ENCODE measurements at places on chromosomes 3 and 15. TPM values are rescaled to one million over a fixed set of nuclear protein-coding genes. Genes with fewer than 3 reads are reported as not detected.

GOLGA6B gene
- 0.10 TPM for total RNA-seq

B4GALT4 gene
- 15.9 TPM for total RNA-seq

ATP8B4 gene
- 0.25 TPM for total RNA-seq

ITGA11 gene
- not detected for total RNA-seq

CAMP gene
- not detected for total RNA-seq

CCR8 gene
- total RNA-seq = not detected

SSUH2 gene
- 0.76 TPM for total RNA-seq

CCDC80 gene
- 1.7 TPM for total RNA-seq

PIERCE2 gene
- total RNA-seq = 2.0 TPM

- no peaks in the 10 kb centered on the region for H3K4me1 ChIP-seq
- H3K27ac ChIP-seq = no peak overlapping the region
- no peak for DNase-seq
- peaks cover 5% of the 10 kb centered on the region for H3K36me3 ChIP-seq
Observed at GRCh38 chr15:41730543-41730942, 43.7 kb upstream of the MAPKBP1 start.

DNA sequence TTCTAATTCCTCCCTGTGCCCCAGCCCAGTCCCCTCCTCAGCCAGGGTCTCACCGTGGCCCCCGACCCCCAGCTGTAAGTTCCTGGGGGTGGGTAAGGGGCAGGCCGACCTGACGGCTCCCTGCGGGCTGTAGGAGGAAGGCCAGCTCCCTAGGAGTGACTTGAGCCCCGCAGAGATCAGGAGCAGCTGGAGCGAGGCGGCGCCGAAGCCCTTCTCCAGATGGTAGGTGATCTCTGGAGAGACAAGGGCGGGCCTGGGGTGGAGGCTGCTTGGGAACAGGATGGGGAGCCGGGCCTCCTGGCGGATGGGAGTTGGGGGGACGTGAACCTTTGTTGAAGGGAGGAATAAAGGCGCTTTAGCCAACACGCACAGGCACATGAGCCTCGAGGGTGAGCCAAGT, 4.2 kb downstream of the SLC28A1 start:
- no peaks in the 10 kb centered on the region for H3K4me1 ChIP-seq
- no peaks in the 10 kb centered on the region for H3K27me3 ChIP-seq
- H3K27ac ChIP-seq = no peak overlapping the region
- no peak overlapping the region for H3K4me3 ChIP-seq
- no peaks in the 10 kb centered on the region for H3K36me3 ChIP-seq

DNA sequence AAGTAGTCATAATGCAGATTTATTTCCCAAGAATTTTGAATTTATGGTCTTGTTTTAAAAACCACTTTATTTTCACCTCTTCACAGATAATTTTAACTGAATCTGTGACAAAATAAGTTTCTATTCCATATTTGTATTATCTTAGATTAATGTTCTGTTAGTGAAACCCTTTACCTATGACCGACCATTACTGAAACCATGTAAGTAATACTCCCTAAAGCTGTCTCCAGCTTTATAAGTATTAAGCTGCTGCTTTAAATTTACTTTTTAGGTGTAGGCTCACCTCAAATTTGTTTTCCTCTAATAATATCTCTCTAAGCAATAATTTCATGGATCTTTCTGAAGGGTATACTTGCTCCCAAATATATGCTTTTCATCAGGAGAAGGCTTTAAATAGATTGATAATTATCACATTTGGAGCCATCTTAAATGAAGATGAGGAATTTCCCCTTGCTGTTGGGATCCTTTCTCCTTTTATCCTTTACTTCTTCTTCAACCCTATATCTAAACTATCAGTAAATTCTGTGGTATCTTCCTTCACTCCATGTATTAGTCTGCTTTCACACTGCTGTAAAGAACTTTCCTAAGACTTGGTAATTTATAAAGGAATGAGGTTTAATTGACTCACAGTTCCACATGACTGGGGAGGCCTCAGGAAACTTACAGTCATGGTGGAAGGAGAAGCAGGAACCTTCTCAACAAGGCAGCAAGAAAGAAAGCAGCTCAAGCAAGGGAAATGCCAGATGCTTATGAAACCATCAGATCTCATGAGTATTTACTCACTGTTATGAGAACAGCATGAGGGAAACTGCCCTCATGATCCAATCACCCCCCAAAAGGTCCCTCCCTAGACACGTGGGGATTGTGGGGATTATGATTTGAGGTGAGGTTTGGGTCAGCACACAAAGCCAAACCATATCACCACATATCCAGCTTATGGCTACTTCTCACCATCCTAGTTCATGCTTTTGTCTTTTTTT, 92.3 kb upstream of the P2RY1 start:
- H3K4me3 ChIP-seq = no peak overlapping the region
- no peaks in the 10 kb centered on the region for H3K4me1 ChIP-seq
- no peaks in the 10 kb centered on the region for H3K27me3 ChIP-seq
- no peaks in the 10 kb centered on the region for H3K36me3 ChIP-seq
- no peak for DNase-seq
- no peak overlapping the region for H3K27ac ChIP-seq

DNA sequence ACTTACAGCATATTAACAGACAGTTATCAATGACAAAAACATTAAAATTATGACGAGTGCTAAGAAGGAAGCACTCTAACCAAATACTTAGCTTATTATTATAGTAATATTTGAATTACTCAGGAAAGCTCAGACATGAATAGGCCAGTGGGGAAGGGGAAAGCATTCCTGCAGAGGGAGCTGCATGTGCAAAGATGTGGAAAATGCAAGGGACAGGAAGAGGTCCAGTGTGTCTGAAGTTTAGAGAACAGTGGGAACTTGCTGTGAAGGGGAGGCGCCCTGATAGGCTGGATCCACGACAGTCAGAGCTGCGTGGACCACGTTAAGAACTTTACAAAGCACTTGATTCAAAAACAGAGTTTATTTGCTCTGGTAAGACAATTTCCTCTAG, 1.2 kb upstream of the SPICE1 start:
- no peak for DNase-seq
- H3K4me1 ChIP-seq = peaks cover 5% of the 10 kb centered on the region
- H3K36me3 ChIP-seq = no peaks in the 10 kb centered on the region
- peak overlapping the region; percentile 87 for H3K4me3 ChIP-seq
- H3K27me3 ChIP-seq = no peaks in the 10 kb centered on the region

GRCh38 chr3:171135549-171135948, 109.0 kb upstream of the SLC2A2 start:
- DNase-seq = no peak
- H3K27ac ChIP-seq = no peak overlapping the region
- H3K36me3 ChIP-seq = no peaks in the 10 kb centered on the region
- H3K4me1 ChIP-seq = no peaks in the 10 kb centered on the region
- no peaks in the 10 kb centered on the region for H3K27me3 ChIP-seq

DNA sequence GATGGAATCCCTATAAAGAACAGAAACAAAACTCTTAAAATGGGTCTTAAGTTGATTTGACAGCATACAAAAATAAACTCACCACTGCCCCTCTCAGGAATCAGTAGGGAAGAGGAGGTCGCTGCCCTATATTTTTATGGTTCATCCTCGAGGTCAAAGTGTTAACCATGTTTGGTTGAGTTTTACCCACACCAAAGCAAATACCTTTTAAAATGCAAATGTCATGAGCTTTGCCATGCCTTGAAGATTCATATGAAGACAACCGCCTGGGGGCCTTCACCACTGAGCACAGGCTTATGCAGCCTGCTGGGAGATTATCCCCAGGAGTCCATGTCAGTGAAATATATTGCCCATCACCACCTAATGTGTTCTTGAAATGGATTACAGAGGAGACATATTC, 66.1 kb downstream of the GLB1 start:
- H3K27me3 ChIP-seq = no peaks in the 10 kb centered on the region
- H3K4me3 ChIP-seq = no peak overlapping the region
- peaks cover 23% of the 10 kb centered on the region for H3K4me1 ChIP-seq
- no peak overlapping the region for H3K27ac ChIP-seq
- no peak for DNase-seq

DNA sequence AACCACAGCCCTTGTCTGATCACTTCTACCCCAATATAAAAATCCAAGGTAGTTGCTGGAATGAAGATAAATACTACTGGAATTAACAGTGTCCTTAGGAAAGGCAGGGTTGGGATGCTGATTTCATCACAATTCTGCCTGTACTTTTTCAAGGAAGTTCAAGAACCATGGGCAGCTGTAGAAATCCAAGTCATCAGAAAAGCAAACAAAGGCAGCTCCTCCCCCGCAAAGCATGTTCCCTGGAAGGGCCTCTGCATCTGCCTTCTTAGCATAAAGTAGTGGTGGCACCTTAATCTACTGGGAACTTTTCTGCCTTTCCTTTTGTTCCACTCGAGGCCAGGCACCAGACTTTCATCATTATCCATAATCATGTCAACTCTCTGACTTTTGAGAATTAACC, 54.4 kb downstream of the ERC2 start:
- H3K27me3 ChIP-seq = peaks cover 17% of the 10 kb centered on the region
- H3K4me1 ChIP-seq = no peaks in the 10 kb centered on the region
- no peaks in the 10 kb centered on the region for H3K36me3 ChIP-seq
- H3K27ac ChIP-seq = no peak overlapping the region
- no peak for DNase-seq

DNA sequence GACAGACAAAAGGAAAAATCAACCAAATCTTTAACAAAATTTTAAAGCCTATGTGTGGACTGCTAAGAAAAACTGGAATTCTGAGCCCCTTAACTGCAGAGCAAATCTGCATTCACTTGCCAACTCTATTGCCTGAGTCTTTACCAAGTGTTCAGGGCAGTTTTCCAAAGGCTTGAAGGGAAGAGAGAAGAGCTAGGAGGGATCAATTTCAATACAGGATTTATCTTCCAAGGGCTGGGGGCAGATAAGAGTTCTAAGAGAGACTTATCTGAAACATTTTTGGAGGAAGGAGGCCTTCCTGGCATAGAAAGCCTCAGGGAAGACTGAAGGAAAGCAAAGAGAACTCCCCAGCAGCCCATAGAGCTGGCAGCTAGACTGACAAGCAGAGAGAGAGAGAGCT, 31.4 kb upstream of the LSAMP start:
- DNase-seq = no peak
- H3K36me3 ChIP-seq = no peaks in the 10 kb centered on the region
- H3K27me3 ChIP-seq = no peaks in the 10 kb centered on the region
- no peaks in the 10 kb centered on the region for H3K4me1 ChIP-seq
- no peak overlapping the region for H3K4me3 ChIP-seq

DNA sequence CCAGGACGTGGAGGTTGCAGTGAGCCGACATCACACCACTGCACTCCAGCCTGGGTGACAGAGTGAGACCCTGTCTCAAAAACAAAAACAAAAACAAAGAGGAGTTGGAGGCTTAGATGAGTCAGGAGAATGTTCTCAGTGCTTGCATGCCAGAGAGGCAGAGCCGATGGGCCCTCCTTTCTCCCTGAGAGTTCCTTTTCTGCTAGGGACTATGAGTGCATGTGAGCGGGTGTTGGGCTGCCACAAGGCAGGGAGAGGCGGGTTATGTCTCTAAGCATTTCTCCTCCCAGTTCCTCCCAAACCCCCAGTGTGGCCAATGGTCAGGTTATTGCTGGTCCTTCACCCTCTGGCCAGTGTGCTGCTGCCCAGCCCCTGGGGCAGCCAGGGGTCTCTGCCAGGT, 45.1 kb downstream of the RTP1 start:
- DNase-seq = no peak
- H3K27me3 ChIP-seq = no peaks in the 10 kb centered on the region
- no peak overlapping the region for H3K27ac ChIP-seq
- H3K36me3 ChIP-seq = no peaks in the 10 kb centered on the region
- H3K4me1 ChIP-seq = no peaks in the 10 kb centered on the region

GRCh38 chr3:27290760-27291159, 78.4 kb downstream of the NEK10 start:
- no peak overlapping the region for H3K4me3 ChIP-seq
- DNase-seq = no peak
- no peaks in the 10 kb centered on the region for H3K4me1 ChIP-seq
- H3K27me3 ChIP-seq = no peaks in the 10 kb centered on the region

GRCh38 chr3:87867001-87867400, 191.8 kb downstream of the CGGBP1 start:
- H3K27ac ChIP-seq = no peak overlapping the region
- no peaks in the 10 kb centered on the region for H3K36me3 ChIP-seq
- H3K4me3 ChIP-seq = no peak overlapping the region

GRCh38 chr3:183924956-183925355, 40.3 kb upstream of the PARL start:
- H3K4me1 ChIP-seq = no peaks in the 10 kb centered on the region
- peaks cover 2% of the 10 kb centered on the region for H3K36me3 ChIP-seq
- H3K27me3 ChIP-seq = no peaks in the 10 kb centered on the region
- H3K4me3 ChIP-seq = no peak overlapping the region

DNA sequence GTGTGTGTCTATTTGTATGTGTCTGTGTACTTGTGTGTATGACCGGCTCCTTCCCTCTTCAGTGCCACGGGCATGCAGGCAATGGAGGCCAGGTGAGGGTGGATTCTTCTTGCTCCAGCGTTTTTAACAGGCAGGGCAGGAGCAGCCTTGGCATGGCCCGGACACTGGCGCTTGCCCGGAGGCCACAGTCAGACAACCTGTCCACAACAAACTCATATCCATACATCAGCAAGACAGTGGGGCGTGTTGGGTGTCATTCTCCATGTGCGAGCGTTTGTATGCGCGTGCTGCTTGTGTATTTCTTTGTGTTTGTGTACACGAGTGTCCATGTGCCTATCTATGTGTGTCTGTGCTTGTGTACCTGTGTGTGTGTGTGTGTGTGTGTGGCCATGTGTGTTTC, 29.8 kb downstream of the PTH1R start:
- no peaks in the 10 kb centered on the region for H3K4me1 ChIP-seq
- no peaks in the 10 kb centered on the region for H3K27me3 ChIP-seq
- H3K4me3 ChIP-seq = no peak overlapping the region
- no peak overlapping the region for H3K27ac ChIP-seq

DNA sequence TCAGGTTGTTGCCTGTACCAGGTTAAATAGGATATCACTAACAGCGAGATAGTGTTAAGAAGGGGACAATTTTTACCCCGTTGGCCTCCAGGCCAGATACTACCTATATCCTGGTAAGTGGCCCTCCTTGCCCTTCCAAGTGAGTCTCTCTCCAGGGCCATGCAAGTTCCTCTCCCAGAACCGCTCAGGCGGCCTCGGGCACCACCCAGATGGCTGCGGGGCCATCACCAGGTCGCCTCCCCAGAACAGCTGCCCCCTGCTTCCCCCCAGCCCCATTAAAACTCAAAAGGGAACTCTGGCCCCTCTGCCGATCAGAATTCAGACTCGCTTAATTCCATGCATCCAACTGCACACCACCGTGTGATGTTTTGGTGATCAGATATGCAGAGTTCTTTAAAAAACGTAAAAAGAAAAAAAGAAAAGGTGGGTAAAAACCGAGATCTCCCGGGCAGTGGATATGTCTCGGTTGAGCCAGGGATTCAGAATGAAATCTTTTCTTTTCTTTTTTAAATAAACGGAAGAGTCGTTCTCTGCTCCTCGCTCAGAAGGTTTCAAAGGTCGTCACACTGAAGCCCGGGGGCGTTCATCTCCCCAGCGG, 1.9 kb upstream of the TRIM71 start:
- H3K4me3 ChIP-seq = no peak overlapping the region
- no peaks in the 10 kb centered on the region for H3K36me3 ChIP-seq
- no peak for DNase-seq
- H3K27me3 ChIP-seq = no peaks in the 10 kb centered on the region
- no peaks in the 10 kb centered on the region for H3K4me1 ChIP-seq

- H3K4me3 ChIP-seq = no peak overlapping the region
- no peaks in the 10 kb centered on the region for H3K27me3 ChIP-seq
- H3K36me3 ChIP-seq = no peaks in the 10 kb centered on the region
- no peak for DNase-seq
- H3K4me1 ChIP-seq = no peaks in the 10 kb centered on the region
- H3K27ac ChIP-seq = no peak overlapping the region
Observed at GRCh38 chr3:94011233-94011711, 17.1 kb downstream of the STX19 start.

Measured in HCT116 (cell line).